ENCODE measurements at places on chromosomes 4 and X.

GRCh38 chrX:8653956-8654355 lies 78.0 kb downstream of the ANOS1 start:
- DNase-seq = no peak

DNA sequence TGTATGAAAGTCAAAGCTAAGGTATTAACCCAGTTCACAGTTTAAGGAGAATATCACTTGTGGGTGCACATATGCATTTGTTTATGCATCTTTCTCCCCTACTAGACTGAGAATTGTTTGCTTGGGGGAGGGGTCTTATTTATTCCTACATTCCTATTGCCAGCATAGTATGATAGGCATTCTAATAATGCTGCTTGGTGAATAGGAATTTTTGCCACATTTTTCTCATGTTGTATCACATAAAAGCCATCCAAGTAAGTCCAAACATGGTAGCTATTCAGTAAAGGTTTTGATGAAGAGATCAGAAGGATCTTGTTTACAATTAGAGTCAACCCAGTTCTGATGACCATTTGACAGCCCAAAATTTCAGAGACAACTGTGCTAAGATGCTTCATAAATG lies 48.6 kb downstream of the ASB9 start:
- DNase-seq = no peak

DNA sequence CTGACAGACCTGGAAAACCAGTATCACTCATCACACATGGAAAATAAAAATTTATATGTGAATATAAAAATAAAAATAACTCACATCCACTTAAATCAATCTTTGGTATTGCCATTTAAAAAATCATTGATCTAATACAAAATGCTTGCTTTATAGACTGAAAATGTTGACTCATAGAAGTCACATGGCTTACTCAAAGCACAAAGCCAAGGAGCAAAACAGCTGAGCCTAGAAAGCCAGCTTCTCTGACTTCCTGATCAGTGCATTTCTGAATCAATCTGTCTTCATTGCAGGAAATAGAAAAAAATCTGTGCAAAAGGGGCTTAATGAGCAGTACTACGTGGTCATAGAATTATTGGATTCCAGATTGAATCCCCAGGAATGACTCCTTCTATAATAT lies 176.9 kb upstream of the HS3ST1 start:
- no peak for DNase-seq

GRCh38 chrX:149462849-149463248 lies 42.3 kb downstream of the IDS start:
- no peak for DNase-seq

- DNase-seq = no peak
These were observed 530.5 kb downstream of the FAM133A start for GRCh38 chrX:94204524-94204923.

DNA sequence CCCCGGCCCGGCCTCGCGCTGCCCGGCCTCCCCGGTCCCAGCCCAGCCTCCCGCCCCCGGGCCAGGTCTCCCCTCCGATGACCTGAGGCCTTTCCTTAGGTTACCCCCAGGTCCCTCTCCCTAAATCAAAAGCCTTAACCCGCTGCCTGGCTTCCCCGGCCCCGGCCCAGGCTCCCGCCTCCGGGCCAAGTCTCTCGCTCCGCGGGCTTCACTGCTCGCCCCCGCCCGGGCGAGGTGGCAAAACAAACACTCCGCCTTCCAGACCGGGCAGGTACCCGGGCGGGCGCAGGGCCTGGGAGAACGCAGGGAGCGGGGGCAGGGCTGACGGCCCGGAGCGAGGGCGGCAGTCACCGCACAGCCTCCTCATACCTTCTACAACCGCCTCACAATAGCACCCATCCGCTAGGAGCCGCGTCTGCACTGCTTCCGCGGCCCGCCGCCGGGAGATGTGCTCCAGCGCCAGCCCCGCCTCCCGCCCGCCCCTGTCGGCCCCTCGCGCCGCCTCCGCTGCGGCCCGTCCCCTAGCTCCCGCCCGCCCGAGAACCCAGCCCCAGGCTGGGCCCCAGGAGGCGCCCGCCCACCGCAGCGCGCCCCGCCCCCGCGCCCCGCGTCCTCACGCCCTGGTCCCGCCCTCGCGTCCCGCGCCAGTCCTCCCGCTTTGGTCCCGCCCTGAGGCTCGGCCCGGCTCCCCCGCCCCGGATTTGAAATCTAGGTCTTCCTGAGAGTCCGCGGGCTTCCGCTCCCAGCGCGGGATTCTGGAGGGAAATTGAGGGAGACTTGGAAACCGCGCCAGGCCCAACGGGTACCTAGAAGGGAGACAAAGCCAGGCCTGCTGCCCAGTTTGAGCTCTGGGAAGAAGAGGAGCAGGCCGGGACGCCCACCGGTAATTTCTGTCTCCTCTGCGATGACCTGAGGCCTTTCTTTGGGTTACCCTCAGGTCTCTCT lies at the start of the genes CASP3 and PRIMPOL:
Gene CASP3 (minus strand): TSS at position 422 of the 945 bp plus-strand sequence. CDS start 10,994 bp downstream, outside the sequence.
Gene PRIMPOL (plus strand): TSS at position 713 of the 945 bp plus-strand sequence. CDS start 7,403 bp downstream, outside the sequence.
- peak; percentile 92 for DNase-seq

GRCh38 chr4:185096032-185096653 lies 46.9 kb upstream of the SLC25A4 start:
- peak; percentile 44 for DNase-seq

DNA sequence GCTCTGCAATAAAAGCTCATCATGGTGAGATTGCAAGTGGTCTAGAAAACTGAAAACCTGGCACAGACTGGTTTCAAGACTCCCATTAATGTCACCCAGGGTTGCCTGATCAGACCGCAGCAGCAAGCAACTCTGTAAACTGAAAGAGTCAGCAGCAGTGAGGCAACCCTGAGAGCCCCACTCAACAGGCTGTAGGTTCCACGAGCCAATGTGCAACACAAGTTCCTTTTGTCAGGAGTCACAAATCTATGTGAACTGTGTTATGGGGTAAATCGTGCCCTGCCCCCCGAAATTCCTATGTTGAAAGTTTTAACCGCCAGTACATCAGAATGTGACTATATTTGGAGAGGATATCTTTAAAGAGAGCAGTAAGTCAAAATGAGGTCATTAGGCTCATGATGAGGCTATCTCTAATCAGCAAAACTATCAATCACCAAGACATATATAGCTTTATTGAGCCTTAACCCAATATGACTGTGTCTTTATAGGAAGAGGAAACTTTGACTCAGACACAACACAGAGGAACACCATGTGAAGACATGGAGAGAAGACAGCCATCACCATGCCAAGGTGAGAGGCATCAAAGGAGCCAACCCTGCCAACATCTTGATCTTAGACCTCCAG lies 94.0 kb downstream of the FBXO8 start:
- DNase-seq = no peak

- DNase-seq = no peak
These were observed 1.0 kb downstream of the NDST3 start for GRCh38 chr4:118035309-118035708.

- no peak for DNase-seq
These were observed 24.2 kb downstream of the ERVMER34-1 start for GRCh38 chr4:52726826-52727580.

DNA sequence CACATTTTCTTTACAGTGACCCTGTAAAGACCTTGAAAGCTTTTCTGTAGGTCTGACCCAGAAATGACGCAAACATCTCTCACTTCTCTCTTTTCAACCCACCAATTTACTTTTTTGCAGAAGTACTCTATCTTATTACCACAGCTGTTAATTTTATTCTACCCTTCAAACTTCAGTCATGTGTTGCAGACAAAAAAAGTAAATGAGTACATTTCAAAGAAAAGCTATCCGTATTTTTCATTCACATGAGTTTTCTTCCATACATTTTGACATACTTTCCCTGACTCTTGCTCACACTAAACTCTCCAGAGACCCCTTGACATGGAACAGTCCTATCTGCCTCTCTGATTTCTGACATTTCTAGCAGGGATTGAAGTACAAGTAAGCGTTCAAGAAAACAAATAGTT lies 51.7 kb downstream of the SLC7A11 start:
- DNase-seq = no peak

DNA sequence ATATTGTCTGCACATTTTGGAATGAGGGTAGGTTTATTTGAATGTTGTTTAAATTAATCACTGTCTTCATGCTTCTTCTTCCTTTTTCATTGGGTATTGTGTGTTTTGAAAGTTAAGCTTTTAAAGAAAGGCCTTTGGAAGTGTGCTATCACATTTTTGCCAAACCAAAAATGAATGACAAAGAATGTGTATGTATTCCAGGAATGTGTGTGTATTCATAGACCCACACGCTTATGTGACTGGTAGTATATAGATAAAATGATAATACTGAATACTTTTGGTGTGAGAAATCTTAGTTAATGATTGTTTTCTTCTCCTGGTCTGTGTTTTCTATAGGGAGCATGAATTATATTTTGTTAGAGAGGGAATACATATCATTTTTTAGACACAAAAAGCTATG lies 404.4 kb downstream of the TLL1 start:
- DNase-seq = no peak

GRCh38 chr4:55553441-55554201 lies 6.9 kb upstream of the CLOCK start:
- DNase-seq = no peak

DNA sequence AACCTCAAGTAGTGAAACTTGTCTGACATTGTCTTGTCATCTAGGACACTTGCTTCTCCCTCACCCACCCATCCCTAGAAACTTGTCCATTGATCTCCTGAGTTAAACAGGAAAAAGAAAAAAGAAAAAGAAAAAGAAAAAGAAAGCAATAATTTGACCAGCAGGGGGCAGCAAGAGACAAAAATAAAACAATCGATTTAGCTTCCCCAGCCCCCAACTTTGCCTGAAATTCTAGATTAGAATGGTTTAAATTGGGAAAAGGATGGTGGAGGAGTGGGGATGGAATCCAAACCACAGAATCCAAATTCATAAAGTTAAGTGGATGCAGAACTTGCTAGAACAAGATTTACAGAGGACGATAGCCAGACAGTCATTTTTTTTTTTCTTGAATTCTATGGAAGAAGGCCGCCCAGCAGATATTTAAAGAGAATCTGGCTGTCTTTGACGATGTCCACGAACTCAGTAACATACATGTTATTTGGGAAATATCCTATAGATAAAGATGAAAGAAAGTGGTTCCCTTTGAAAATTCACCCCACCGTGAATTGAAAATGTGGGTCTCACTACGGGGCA lies 282.9 kb downstream of the USP46 start:
- DNase-seq = peak; percentile 45

- DNase-seq = peak; percentile 6
These were observed 13.1 kb upstream of the AMTN start for GRCh38 chr4:70505151-70505748.

- no peak for DNase-seq
These were observed 534.4 kb downstream of the MID1IP1 start for GRCh38 chrX:39335513-39336235.

DNA sequence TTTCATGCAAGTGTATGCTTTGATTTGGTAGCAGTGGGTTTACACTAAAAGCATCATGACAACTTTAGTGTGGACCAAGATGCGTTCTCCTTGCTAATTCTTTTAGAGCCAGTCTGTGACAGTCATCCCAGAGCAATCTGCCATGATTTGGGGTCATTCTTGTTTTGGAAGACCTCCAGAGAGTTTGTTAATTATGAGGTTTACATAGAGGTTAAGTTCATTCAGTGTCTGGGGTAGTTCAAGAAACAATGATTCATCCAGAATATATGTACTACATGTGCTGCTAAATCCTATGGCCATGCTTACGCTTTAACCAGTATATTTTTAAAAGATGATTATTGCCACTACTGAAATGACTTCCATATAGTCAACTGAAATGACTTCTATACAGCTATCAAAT lies 328.5 kb upstream of the AGA start:
- DNase-seq = no peak

DNA sequence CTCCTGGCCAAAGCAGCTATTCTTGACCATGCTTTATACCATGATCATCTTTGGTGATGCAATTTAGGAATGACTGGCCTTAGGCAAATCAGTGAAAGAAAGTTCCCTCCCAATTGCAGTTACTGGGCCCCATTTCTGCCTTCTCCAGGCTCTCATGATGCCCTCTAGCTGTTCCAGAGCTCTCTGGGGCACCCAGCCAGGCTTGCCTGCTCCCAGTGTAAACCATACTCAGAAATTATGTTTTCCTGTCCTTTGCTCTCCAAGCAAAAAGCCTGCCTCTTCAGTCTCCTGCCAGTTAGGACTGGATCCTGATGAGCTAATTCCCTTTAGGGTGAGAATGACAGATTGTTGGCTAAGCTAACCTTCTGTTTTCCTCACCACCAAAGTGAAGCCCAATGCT lies 85.3 kb upstream of the RBPJ start:
- peak; percentile 93 for DNase-seq

DNA sequence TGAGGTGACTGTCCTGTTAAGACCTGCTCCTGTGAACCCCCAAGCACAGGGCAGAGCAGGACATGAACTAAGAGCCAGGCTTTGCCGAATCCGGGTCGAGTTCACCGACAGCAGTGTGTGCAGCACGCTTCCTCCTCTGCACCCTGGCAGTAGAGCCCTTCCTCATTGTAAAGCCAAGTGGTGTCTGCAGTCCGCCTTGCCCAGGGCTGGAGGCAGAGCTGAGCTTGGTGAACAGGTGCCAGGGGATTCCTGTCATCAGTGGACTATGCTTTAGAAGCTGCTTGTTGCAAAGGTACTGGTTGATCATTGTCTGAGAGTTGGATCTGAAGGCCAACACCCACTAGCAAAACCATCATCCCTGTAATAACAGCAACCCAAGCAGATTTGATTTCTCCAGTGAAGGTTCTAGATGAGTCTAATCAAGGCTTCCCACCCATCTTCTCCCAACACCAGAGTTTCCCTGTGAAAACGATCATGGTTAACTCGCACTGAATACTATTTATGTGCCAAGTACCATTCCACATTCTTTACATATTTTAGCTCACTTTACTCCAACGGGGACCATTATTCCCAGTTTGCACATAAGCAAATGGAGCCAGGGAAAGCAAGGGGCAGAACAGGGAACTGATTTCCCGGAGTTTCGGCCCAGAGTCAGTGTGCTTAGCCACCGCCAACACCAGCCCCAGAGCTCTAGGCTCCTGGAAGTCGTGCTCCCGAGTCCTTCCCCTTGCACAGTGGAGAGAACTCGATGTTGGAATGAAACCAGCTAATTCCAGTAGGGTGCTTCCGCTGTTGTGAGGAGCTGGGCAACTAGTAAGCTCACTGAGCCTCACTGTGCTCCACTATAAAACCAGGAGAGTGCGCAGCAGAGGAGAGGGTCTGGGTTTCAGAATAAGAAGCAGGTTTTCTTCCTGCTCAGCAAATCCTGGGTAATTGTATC lies 1.4 kb upstream of the SLC34A2 start:
- no peak for DNase-seq

DNA sequence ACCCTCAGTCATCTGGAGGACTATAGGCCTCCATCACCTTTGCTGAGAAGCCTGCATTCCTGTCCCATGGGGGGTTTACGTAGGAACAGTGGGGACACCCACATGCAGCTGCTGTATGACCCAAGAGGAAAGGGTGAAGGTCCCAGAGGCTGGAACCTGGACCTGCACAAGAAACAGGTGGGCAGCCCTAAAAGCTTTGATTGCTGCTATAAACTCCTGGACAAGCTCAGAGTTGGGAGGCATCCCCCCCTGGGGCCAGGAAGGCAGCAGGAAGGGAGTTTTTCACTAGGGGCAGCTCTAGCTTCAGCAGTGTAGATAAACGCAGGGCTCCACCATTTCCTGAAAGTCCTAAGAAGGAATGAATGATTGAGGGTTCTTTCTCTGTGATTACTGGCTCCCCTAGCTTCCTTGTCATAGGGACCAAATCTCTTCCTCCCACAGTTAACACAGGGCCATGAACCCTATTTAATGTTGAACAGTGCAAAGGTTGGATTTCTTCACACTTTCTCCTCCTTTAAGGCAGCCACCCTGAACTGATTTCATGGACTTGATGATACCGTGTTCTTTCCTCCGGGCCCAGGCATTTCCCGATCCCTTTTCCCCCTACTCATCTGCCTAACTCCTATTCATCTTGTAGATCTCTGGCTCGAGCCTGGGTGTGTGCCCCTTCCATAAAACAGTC lies 84.2 kb downstream of the CHRNA9 start:
- DNase-seq = no peak

All from NCI-H1694 treated with DMSO at 0.1 percent for 48 hours (cell line).